ENCODE measurements at places on chromosomes 5 and 9.

- no peak for DNase-seq
Observed at GRCh38 chr5:166436872-166437271, 1854.6 kb upstream of the WWC1 start.

DNA sequence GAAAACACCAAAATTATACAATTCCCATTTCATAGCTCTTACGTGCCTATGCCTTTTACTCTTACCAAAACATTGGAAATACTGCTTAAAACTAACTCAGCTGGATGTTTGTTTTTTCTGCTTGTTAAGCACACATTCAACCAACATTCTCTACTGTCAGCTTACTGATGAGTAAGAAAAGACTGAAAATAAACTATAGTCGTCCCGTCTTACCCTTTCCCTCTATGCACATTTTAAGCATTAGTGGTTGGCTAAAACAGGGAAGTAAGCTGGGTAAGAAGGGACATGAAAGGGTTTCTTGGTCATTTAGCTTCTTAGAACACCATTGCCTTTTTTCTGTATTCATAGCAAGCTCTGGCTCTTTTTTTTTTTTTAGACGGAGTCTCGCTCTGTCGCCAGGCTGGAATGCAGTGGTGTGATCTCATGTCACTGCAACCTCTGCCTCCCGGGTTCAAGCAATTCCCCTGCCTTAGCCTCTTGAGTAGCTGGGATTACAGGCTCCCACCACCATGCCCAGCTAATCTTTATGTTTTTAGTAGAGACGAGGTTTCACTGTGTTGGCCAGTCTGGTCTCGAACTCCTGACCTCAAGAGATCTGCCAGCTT is 232.1 kb upstream of the PCSK5 start:
- no peak for DNase-seq

DNA sequence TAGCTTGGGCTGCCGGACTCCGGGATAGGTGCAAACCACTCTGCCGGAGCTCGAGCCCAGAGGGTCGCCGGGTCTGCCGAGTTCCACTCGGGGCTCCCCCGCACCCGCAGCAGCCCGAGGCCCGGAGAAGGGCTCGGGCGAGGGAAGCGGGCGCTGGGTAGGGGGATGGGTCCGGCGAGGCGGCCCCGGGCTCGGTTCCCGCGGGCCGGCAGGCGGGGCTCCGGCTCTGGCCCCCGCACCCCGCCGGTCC is 507 bp downstream of the RICTOR start:
- no peak for DNase-seq

GRCh38 chr9:6680797-6681146 is 35.2 kb upstream of the GLDC start:
- DNase-seq: no peak

DNA sequence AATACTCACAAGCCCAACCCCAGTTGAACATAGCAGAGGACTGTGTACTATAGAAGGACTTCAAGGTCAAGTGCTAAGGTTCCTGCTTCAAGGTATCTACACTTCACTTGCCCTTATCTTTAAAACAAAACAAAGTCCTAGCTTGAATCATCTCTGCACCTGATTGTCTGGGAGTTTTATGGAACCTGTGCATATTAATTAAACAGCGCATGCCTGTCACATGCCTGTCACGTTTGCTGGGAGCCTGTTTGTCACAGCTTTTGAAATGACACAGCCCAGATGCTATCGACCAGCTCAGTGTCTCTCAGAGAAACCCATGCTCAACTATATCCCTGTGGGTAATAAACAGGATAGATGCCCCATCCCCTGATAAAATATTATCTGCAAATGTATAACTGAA is 476.0 kb downstream of the ZSWIM6 start:
- no peak for DNase-seq

DNA sequence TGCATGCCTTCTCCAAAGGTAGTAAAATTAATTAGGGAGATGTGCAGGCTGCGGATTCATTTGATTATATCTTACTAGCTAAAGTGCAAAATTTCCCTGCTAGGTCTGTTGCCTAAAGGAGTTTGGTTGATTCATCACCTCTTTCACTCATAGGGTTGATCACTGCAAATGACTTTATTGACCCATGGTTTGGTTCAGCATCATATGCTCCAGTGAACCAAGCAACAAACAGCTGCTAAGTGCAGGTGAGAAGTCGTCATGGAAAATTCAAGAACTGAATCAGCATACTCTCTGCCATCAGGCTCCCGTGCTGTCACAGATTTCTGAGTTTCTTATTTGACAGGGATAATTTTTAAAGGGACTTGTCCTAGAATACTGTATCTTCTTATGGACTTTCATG is 571.8 kb upstream of the CDH18 start:
- DNase-seq: no peak

DNA sequence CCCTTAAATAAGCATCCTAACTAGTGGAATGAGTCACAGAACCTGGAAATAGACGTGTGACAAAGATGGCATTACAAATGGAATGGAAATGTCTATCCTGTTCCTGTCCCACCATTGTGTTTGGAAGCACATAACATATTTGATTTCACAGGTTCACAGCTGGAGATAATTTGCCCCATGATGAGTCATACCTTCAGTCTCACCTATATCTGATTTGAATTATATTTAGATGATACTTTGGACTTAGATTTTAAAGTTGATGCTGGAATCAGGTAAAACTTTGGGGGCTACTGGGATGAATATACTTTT is 92.5 kb downstream of the CEMIP2 start:
- no peak for DNase-seq

DNA sequence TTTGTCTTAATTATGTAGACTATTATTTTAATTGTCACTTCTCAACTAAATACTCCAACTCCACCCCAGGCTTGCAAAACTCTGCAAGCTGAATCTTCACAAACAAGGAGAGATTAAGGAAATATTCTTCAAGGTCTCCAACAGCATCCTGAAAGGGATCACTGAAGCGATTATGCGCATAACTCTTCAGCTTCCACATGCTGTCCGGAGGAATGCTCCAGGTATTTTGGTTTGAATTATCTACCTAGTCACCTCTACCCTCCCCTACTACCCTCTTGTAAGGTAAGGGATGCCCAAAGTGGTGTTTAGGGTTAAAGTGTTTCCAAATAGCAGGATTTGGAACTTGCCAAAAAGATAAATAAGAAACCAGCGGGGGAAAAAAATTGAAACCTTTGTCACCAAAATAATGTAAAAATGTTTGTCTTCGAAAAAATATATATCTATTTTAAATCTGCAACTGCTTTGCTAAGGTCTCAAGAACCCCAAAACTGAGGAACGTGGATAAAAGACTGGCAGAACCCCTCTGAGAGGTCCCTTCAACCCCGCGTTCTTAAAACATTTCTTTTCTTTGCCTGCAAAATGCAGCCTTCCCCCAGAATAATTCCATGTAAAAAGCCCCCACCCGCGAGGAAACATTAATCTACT is 11.6 kb downstream of the PTCH1 start:
- no peak for DNase-seq

DNA sequence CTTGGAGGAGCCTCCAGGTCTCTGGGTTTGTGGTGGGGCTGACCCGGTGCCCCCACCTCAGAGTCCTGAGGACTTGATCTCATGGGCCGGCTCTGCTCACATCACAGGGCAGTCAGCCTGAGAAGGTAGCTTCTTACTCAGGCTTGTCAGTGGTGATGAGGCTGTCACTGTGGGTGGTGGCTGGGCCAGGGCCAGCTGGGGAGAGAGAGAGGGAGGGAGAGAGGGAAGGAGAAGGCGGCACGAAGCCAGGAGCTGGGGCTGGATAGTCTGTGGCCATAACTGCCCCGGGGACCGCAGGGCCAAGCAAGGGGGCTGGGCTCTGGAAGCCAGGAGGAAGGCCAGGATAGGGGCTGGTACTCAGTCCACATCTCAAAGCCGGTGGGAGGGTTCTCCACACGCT is 6.5 kb downstream of the NTNG2 start:
- DNase-seq: no peak

DNA sequence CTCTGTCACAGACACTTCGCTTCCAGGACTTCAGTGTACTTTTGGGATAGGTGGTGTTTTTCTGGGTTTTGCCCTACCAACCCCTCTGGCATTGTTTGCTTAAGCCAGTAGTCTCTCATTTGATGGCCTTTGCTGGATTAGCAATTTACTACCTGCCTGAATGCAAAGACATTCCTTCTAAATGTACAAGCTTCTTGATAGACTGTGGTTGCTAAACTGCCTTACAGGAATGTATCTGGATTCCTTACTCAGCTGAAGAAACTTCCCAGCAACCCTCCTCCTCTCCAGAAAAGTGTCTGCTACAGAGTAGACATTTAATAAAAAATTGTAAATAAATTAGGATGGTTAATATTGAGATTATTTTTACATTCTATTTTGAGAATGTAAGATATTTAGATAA is 1916.7 kb downstream of the EFNA5 start:
- no peak for DNase-seq

DNA sequence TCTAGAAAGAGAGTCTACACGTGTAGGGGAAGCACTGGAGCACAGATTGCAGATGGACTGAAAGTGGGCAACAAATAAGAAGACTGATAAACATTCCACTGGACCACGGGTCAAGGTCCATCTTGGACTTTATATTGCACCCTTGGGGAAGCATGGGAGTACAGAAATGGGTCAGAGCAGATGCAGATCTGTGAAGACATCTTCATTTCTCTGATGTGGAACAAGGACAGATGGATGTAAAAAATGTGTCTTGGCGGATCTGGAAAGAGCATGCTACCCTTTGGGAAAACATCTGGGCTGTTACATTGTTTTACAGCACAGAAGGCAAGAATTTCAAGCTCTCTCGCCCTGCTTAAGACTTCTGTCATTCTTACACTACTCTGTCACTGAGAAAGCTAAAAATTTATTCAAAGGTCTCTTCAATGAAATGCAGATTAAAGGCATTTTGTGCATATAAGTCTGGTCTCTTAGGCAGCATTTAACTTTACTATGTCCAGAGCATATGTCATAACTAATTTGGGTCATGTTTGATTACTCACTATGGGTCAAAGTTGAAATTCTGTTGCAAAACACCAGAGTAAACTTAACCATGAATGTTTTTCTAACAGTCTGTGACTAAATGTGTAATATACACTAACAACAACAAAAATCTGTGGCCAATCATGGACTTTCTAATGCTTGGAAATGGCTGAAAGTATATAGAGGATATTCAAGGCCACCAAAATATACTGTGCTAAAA is 756.4 kb upstream of the DMAC1 start:
- DNase-seq: no peak

GRCh38 chr9:14216612-14217194 is 97.2 kb downstream of the NFIB start:
- no peak for DNase-seq

DNA sequence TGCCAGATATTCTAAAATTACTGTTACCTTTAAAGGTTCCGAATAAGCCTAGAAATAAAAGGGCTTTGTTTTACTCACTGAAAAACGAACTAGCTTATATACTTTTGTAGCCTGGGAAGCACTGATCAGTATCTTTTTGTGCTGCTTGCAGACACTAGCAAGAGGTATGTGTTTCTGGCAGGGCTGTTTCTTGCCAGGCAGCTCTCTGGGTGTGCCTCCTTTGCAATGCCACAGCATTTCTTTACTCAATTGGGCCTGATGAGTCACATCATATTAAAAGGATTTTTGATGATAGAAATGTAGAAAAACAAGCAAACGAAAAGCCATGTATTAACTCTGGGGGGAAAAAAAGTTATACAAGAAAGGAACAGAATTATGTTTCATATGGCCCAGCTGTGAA is 35.6 kb downstream of the CD180 start:
- DNase-seq: no peak

DNA sequence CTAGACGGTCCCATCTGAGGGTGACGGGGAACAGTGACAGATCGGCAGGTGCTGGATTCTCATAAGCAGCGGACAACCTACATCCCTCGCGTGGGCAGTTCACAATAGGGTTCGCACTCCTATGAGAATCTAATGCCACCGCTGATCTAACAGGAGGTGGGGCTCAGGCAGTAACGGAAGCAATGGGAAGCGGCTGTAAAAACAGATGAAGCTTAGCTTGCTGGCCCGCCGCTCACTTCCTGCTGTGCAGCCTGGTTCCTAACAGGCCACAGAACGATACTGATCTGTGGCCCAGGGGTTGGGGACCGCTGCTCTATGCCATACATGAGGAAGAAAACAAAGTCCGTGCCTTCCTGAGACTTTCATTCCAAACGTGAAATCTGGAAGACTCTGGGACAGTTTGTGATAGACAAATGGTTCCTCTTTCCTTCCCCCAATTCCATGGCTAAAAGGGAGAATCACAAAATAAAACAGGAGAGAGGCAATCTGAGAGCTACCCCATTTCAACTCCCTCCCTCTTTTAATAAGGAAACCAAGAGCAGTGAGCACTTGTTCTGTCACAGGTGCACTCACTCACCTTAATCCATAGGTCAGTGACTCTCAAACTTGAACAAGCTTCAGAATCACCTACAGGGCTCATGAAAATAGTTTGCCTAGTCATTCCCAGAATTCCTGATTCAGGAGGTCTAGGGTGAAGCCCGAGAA is 12.1 kb downstream of the PDCL start:
- no peak for DNase-seq

DNA sequence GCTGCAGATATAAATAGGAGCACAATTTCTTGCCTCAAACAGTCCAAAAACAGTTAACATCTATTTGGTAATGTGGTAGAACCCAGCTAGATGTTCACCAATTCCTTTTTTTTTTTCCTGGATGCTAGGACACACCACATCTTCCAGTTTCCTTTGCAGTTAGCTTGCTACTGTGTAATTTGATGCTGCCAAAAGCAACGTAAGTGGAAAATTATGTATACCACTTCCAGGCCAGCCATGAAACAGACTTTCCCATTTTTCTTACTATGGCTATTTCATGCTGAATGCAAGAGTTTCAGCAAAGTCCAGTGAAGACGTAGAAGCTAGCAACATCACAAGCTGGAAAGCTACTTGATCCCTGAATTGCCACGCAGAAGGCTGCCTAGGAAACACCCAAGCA is 667.2 kb downstream of the TLE1 start:
- DNase-seq: no peak

- DNase-seq: no peak
Observed at GRCh38 chr5:34998058-34998789, 49.5 kb downstream of the AGXT2 start.

DNA sequence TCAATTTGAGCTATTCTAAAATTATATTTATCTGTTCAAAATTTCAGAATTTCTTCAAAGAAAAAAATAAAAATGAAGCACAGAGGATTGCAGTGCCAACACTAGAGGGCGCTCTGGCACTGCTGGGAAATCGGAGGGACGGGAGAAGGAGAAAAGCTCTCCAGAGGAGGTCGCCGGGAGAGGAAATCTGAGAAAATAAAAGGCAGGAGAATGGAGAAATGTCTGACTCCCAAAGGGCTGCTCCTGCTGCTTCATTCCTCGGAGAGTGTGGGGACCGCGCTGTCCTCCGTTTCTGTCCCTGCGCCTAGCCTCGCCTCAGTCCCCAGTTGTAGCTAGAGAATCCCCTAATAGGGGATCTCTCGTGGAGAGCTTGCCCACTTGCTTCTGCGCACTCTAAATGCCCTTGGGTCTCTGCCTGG is 40.0 kb upstream of the ARSB start:
- DNase-seq: peak; percentile 4

DNA sequence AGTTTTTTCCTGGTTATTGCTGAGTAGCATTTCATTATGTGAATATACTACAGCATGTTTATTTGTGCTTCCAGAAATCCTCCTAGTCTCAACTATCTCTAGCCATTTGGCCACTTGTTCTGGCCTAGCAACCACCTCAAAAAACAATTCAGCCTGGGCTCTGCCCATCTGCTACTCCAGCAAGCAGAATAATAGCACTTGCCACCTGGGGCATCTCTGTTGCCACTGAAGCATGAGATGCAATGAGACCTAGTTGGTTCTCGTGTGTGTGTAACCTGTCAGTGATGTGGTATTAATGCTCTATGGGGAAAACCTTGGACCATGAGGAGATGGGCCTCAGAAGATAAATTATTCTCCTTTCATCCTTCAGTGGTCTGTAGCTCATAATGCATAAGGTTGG is 129.5 kb downstream of the RNF180 start:
- no peak for DNase-seq
